ENCODE measurements at places on chromosomes 11 and 22.

DNA sequence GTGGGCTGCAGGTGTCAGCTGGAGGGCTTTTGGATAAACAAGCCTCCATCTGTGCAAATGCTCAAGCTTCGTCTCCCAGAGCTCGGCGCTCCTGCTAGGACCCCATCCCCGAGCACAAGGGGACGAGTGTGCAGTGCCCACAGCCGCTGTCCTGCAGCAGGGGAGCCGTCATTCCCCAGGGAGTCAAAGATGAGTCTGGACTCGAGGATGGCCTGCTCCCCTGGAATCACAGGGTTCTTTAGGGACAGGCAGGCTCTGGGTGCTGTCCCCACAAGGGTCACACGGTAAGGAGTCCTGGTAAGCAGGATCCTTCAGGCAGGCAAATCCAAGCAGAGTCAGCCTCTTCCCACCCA lies 50.2 kb downstream of the APOL1 start:
- DNase-seq, result no peak

- DNase-seq, result no peak
These were observed 183.7 kb upstream of the CADM1 start for GRCh38 chr11:115687934-115688333.

- DNase-seq, result no peak
These were observed 813.2 kb downstream of the BRD1 start for GRCh38 chr22:49014227-49015201.

DNA sequence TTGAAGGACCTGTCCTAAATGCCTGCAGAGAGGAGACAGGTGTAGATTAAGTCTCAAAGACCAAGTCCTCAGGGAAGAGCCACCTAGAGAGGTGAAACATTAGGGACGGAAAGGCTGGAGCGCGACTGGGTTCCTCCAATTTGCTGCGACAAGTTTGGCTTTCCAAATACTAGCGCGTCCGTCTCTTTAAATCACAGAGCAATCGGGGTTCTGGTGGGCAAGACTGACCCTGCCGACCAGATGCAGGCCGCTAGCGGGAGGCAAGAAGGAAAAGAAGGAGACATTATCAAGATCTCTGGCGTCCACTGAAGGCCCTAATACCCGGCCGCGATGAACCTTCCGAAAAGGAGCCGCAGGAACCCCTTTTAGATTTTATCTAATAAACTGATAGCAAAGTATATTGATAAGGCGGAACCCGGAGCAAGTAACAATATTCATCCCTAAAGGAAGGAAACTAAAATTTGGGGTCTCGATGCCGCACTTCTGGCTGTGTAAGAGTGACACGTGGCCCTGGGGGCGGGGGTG lies 128.2 kb upstream of the C11orf58 start:
- DNase-seq, result no peak

- no peak for DNase-seq
These were observed 32.3 kb downstream of the TRIM29 start for GRCh38 chr11:120105576-120105975.

DNA sequence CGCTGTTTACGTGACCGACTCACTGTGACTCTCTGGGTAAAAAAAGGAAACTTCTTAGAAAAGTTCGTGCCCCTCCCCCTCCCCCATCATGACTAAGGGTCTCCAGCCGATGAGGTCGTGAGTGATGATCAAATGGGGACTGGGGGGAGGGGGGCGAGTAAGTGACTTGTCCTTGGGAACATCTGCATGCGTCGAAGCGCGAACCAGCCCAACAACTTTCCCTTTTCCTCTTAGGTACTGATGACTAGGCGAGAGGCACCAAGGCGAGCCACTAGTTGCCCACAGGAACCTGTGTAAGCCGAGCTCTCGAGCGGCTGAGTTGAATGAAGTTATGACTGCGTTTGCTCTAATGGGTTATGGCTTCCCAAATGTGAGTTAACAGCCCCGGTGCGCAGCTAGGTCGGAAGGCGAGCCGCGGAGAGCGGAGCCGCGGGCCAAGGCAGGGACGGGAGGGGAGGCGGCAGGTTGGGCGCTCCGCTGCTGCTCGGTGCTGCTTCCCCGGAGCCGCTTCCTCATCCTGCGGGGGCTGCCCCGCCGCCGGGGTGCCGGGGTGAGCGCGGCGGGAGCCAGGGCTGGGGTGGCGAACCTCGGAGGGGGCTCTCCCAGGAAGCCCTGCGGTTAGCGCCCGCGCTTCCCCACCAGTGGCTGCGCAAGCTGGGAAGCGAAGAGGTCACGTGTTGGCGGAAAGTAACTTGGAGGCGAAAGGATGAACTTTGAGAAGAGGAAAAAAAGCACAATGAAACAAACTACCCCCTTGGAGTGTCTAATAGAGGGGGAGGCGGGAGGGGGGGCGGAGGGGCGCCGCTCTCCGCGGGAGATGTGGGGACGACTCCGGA lies 22.1 kb upstream of the BDNF start:
- peak; percentile 68 for DNase-seq
